ENCODE measurements at places on chromosomes 1 and 21.

DNA sequence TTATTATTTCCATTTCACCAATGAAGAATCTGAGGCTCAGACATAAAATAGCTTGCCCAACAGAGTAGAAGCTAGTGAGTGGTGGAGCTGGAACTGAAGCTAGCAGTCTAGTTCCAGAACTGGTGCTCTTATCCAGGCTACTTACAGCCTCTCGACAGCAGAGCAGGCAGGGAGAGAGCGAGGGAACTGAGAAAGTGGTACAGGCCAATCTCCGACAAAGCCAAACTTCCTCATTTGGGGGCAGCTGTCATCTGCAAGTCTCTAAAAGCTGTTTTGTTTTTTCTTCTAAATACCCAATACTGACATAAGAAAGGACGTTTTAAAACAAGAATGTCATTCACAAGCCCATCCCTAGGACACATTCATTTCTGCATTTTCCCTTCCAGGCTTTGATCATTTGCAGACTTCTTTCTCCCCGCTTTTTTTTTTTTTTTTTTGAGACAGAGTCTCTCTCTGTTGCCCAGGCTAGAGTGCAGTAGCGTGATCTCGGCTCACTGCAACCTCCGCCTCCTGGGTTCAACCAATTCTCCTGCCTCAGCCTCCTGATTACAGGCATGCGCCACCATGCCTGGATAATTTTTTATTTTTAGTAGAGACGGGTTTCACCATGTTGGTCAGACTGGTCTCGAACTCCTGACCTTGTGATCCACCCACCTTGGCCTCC, 20.0 kb downstream of the YIPF1 start:
- DNase-seq = no peak

DNA sequence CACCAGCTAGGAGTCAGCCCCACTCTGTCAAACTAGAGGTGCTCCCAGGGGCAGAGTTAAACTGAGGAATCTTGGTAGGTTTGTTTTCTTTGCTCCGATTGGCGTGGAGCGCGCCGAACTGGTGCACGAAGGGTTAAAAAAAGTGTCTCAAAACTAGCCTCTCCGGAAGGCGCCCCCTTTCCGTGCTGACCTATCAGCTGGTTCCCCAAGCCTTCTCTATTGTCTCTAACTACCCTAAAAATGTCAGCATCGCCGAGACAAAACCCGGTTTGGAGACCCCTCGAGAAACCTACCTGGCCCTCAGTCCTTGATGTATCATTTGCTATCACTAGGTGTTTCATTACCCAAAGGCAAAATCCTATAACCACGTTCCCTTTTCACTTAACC, 2.2 kb downstream of the TGFB2 start:
- DNase-seq = no peak

- DNase-seq = no peak
These were observed 783 bp downstream of the F13B start for GRCh38 chr1:197066277-197066676.

GRCh38 chr1:51000651-51001050, 30.6 kb downstream of the CDKN2C start:
- no peak for DNase-seq

DNA sequence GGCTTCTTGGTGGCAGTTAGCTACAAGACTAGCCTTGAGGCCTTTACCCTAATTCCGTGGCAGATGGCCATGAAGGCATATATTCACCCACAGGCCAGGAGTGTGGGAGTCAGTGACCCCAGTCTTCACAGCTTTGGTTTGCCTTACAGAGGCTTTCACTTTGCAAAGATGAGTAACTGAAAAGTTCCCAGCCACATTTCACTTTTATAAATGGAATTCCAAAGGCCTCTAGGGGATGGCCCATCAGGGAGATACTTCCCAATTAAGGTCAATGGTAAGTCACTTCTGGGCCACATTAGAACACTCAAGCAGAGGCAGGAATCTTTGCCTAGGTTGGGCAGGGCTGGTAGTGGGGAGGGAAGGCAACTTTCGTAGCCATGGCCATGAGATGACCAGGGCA, 13.1 kb upstream of the HEYL start:
- DNase-seq = no peak

- DNase-seq = no peak
These were observed 436.7 kb downstream of the NCAM2 start for GRCh38 chr21:21434944-21435343.

GRCh38 chr1:6125366-6125765, 54.8 kb downstream of the CHD5 start:
- no peak for DNase-seq

DNA sequence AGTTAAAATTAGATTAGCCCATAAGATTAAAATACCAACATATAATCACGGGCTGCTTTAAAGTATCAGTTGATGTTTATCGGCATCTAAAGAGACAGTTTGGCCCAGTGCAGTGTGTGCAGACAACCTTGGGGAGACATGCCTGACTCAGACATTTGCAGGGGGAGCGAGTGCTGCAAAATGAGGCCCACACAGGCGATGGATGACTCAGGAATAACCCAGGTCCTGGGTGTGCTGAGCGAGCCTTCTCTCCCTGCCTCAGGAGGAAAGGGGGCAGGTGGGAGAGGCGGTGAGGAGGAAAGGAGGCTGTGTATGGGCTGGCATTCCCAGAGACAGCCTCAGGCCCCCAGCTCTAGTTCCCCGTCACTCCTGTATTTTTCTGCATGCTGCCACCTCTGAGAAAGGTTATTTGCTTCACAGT, 9.0 kb downstream of the SLC9A1 start:
- no peak for DNase-seq

DNA sequence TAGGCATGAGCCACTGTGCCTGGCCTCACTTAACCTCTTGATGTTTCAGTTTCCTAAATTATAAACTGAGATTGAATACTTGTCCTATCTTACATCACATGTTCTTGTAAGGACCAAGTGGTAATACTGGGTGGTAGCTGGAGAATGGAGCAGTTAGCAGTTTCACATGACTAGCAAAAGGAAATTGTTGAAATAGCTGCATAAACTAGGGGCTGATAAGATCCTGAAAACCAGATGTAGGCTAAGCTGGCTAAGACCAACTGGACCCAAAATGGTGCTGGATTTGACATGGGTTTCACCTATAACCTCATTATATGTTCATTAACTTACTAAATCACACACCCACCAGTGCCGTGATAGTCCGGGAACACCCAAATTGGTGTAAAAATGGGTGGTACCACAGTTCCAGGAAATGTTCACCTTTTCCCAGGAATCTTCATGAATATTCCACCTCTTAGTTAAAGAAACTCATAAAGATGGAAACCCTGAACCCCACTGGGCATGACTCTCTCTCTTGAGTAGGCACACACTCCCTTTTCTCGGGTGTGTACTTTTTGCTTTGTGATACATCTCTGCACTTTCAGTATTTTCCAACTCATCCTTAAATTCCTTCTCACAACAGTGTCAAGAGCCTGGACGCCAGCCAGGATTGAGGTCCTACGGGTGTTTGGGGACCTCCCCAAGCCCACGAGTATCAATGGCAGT, at the start of gene PAPPA2:
Gene PAPPA2 (plus strand): TSS at position 502 of the 705 bp plus-strand sequence. CDS start 93,148 bp downstream, outside the sequence.
- DNase-seq = no peak

GRCh38 chr1:184393962-184394361, 7.1 kb downstream of the C1orf21 start:
- DNase-seq = no peak

DNA sequence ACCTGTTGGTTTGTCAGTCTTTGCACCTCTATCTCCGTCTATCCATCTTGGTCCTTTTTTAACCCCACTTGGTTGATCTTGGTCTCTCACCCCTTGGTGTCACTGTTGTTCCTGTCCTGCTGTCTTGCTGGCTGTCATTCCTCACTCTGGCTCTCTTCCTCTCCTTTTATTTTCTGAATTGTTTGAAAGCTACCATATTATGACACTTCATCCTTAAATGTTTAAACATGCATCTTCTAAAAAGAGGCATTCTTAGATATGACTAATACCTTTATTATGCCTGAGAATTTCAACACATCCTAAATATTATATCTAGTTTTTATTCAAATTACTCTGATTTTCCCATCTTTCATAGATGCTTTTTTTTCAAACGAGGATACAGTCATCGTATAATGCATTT, 37.0 kb downstream of the BACH1 start:
- DNase-seq = no peak

- no peak for DNase-seq
These were observed 522.5 kb downstream of the PTPRC start for GRCh38 chr1:199161319-199161680.

DNA sequence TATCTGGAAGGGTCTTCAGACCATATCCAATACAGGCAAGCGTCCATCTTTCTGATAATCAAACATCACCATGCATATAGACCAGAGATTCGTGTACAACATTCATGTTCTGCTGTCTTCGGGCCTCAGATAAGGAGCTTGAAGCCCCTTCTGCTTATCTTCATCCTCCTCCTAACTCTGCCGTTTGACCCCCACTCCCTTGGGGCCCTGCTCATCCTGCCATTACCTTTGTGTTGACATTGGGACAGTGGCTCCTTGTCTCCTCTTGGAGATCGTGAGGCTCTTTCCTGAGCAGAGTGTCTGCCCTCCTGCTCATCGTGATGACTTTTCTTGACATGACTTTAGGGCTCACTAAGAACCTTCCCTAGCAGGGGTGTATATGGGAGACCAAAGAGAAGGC, 37.3 kb downstream of the ACTL8 start:
- no peak for DNase-seq

DNA sequence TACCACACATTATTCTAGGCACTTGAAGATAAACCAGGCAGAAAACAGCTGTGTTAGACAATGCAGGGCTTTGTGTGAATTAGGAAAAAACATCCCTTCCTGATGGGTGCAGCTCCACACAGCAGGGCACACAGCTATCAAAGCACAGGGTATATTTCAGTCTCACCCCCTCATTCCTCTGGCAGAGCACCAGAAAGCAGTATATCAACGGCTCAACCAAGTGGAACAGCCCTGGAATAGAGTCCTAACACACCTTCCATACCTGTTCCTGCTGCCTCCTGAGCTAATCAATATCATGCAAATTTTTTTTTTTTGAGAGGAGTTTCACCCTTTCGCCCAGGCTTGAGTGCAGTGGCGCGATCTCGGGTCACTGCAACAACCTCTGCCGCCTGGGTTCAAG, 32.1 kb downstream of the LYST start:
- no peak for DNase-seq

DNA sequence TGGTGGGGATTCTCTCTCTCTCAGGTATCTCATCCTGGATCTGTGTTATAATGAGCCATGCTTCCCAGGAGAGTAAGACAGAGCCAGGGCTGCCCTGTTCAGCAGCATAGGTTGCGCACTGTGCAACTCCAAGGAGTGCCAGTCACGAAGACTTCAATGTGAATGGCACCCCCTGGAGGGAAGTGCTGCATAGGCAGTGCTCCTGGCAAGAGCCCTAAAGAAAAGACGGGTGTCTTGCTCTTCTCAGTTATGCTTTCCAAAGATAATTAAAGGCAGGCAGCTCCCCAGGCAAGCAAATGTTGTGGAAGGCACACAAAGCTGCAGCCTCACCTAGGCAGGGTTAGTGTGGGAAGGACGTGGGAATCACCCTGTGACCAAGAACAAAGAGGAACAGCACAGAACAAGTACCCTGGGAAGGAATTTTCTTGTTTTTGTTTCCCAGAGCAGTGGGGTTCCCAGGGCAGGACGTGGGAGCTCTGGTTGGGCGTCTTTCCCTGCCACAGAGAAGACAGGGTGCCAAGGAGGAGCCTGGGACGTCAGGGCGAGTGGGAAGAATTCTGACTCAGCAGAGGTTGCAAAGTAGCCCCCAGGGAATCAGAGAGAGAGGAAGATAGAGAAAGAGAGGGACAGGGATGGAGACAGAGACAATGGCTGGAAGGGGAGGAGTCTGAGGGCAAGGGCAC, 120.9 kb downstream of the KCNN3 start:
- DNase-seq = peak; percentile 67

GRCh38 chr21:25895565-25896205, 160.9 kb downstream of the GABPA start:
- no peak for DNase-seq

DNA sequence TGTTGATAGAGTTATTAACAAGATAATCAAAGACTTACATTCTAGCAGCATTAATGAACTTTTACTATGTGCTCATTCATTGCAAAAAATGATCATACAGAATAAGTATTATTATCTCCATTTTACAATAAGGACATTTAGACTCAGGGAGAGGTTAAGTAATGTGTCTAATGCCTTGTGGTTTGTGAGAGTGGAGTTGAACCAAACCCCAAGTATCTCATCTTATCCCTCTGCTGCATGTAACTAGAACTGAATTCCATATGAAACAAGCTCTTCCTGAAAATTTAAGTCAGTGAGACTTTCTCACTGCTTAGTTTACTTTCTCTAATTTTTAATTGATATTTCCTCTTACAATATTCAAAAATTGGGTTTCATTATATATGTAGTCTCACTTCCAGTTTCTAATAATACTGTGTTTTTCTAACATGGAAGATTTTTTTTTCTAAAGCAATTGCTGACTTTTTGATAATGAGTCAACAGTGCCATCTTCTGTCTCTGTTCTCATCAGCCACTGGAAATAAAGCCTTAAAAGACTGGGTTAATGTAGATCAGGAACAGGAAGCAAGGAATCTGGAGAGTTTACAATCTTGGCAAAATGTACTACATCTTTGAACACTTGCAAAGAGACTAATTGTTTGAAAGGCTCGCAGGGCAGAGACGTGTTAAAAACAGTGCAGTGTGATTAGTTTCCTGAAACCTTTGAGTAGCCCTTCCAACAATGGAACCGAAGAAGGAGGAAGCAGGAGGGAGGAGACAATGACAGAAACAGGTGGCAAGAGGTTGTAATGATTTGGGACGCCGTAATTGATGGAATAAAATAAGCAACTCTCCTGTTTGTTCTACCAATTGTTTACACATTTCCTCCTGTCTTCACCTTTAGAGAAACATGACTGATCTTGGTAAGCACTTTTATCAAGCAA, 567.6 kb downstream of the MRPL39 start:
- DNase-seq = no peak

DNA sequence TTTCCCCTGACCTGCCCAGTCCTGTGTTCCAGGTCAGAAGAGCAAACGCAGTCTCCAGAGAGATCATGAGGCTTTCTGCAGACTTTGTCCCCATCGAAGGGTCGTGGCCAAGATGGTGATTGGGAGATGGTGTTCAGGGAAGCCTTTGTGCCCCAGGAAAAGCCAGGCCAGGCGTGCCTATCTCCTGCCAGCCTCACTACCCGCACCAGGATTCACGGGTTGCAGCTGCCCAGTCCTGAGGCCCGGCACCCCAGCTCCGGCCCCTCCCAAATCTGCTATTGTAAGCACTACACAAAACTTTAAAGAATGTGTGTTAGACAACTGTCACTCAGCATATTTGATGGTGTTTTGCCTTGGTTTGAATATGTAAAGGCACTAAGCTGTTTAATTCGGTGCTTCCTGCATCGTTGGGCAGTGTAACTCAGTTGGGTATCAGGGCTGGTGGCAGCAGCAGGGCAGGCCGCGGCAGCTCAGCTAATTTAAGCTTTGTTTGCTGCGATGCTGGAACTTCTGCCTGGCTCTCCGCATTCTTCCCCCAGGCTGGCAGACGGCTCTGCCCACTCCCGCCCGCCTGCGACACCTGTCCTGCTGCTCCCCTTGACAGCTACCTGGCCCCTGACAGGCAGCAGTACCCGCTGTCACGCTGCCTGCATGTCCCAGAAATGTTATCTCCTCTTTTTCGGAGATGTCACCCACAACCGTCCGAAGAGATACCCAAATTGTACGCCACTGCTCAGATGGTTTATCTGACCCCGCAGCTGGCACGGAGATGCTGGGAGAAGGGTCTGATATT, 209.0 kb upstream of the VAMP3 start:
- no peak for DNase-seq

Measured in activated naive CD8-positive, alpha-beta T cell treated with anti-CD3 and anti-CD28 coated beads, Interleukin-2, amount 50 U/mL, for 24 hours (primary cell).